ENCODE measurements at places on chromosomes 3 and 15.

GRCh38 chr3:147119989-147120388 is 286.4 kb downstream of the ZIC4 start:
- no peak for DNase-seq

- DNase-seq, result no peak
Measured at GRCh38 chr15:88835119-88835518, 31.9 kb downstream of the ACAN start.

DNA sequence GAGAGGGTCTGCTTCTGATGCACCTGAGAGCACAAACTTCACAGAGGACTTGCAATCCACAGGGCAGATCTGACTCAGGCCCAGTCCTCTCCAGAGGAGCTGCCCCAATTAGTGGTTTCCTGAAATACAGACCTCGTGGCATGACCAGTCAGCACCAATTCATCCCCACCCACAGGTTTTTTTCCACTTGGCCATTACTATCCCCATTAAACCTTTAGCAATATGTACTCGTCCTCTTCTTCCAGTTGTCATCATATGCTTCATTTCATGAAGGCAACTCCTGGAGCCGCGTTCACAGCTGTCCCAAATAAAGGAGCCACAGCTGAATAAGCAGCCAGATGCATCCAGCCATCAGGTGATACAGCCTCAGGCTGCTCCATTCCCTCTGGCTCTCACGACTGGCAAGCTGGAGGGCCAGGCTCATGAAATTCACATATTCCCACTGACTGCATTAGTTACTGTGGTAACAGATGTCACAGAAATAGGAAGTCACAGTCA is 163.1 kb downstream of the FMN1 start:
- DNase-seq, result no peak

- DNase-seq, result no peak
Measured at GRCh38 chr15:30872341-30872748, 31.4 kb upstream of the FAN1 start.

- DNase-seq, result no peak
Measured at GRCh38 chr3:23567917-23568316, 237.8 kb upstream of the UBE2E1 start.

- no peak for DNase-seq
Measured at GRCh38 chr15:73821181-73821580, 52.2 kb upstream of the TBC1D21 start.

DNA sequence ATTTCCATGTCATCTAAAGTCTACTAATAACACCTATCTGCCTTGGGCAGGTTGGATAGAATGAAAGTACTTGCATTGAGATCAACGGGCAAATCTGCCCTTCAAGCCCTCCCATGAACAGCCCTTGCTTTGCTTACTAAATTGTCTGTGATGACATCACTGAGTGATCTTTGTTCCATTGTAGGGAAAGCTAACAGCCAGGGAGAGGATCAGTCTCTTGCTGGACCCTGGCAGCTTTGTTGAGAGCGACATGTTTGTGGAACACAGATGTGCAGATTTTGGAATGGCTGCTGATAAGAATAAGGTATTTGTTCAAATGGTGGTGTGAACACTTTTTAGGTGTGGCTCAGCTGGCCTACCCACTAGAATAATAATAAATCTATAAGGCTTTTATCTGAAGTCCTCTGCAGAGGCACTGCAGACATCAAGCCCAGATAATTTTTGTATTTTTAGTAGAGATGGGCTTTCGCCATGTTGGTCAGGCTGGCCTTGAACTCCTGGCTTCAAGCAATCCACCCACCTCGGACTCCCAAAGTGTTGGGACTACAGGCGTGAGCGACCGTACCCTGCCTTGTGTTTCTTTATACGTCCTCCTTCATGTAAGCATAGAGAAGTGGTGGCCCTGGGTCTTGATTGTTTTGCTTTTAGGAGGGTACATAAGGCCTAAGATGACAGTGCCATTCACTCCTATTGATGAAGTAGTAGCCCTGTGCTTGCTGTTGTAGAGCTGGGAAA is 5.7 kb downstream of the PCCB start:
- DNase-seq, result no peak

- no peak for DNase-seq
Measured at GRCh38 chr3:69433969-69434325, 48.1 kb upstream of the FRMD4B start.

DNA sequence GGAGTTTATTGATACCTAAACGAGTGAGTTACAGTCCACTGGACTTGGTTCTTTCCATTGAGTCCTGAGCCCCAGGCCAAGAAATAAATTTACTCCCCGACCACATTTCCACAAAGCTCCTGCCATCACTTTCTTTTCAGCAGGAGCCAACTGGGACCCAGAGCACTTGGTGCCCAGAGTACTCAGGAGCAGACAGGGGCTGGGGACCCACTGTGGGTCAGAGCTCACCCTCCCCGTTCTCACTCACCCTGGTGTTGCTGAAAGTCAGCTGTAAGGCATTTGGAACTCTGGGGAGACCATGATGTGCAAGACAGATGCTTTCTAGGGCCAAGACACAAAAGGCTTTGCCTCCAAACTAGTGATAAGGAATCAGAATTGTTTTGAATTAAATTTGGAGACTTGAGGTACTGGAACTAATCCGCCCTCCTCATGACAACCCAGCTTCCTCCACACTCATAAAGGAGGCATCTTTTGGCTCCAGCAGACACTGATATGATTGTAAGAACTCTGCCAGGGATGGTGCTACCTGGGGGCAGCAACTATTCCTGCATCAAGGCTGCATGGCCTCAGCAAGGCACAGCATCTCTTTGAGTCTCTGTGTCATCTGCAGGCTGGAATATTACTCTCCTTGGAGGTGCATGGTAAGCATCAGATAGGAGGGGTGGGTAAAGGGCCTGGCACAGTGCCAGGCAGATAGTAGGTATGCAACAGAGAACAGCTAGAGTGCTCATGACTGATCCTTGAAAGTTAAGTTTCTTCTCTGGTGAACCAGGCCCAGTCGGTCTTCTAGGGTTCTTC is 7.3 kb upstream of the CAMK1 start:
- DNase-seq, result no peak

DNA sequence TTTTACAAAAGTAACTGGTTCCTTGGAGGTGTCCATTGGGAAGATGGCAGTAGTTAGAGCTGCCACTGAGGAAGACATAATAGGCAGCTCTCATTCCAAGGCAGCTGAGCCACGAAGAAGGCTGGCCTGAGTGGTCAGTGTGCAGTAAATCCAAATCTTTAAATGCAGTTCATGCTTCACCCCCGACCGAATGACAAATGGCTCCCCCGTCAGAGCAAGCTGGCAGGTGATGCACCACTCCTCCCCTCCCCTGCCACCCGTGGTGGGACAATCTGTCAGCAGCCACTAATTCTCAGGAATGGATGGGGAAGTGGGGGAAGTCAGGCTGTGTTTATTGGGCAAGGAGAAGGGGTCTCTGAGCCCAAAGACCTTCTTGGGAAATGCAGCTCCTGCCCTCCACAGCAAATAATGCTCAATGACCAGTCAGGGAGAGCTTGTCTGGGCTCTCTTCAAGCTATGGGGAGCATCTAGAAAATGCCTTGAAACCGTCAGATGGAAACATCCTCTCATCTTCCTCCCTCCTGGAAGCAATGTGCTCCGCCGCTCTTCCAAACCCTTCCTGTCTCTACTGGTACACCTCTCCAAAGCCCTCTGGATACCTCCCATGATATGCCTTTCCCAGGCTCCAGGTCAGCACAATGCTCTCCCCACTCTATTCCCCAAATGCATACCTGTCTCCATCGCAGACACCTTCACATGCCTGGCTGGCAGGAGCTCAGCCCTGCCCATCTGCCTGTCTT is 65.4 kb downstream of the LIPC start:
- DNase-seq, result no peak

DNA sequence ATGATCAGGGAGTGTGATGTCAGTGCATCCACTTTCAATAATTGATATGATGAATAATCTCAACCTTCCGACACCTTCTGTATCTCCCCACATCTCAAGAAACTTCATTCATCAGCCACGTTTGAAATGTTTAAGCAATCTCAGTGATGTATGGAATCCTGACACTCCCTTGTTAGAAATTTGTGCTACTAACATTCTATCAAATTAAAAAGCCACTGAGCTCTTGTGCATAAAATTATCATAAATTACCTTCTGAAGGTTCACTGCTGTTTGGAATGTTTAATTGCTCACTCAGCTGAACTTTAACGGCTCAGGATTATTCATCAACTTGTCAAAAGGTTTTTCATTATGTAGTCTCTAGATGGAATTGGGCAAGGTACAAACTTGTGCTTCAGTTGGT is 108.4 kb upstream of the DPH6 start:
- no peak for DNase-seq

DNA sequence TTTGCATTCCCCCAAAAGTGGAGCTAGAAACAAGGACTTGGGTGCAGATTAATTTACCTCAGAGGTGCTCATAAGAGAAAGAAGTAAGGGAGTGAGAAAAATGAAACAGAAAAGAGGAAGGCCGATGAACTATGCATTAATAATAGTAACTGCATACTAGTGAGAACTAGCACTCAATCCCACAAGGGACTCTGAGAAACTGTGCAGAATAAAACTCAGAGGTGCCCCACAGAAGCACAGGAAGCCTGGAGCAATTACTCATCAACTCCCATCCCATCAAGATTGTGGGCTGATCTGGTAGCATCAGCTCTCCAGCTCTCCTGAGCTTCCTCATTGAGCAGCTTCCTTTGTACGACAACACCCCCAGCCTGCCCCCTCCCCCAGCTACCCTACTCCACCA is 50.8 kb downstream of the CLDN18 start:
- no peak for DNase-seq

DNA sequence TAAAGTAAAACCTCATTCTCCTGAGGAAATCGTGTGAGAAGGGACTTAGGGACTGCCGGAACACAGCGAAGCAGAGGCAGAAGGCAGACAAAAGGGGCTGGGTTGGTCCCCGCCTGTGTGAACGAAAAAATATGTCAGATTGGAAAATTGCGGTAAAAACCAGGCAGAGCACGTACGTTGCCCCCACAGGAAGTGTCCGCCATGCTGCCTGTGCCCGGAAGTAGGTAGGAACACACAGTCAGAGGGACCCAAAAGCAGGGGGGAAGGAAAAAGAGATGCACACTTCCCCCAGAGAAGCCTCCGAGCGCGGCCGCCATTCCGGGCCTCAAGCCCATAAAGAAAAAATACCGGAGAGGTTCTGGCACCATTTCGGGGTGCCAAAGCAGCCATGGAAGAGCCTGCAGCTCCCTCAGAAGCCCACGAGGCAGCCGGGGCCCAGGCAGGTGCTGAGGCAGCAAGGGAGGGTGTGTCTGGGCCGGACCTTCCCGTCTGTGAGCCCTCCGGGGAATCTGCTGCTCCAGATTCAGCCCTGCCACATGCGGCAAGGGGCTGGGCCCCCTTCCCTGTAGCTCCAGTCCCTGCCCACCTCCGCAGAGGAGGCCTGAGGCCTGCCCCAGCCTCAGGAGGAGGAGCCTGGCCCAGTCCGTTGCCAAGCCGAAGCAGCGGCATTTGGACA is at the start of gene MKRN3:
TSS of gene MKRN3 (plus strand) at position 280 of the 676 bp plus-strand sequence. CDS start at position 389, 109 bp downstream.
- peak; percentile 91 for DNase-seq

DNA sequence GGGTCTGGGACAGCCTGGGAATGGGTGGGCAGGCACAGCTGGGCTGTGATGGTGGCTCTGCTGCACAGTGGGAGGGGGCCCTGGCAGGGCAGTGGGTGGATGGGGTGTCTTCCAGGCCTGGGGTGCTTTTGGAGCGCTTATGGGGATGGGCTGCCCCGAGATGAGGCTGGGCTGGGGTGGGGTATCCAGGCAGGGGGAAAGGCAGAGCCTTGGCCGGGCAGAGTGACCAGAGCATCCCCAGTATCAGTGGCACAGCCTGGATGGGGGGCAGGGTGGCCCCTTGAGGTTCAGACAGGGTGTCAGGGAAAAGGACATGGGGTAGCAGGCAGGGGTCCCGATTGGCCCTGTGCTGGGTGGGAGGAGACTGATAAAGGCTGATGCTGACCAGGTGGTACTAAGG is 26.6 kb downstream of the HDAC11 start:
- no peak for DNase-seq

DNA sequence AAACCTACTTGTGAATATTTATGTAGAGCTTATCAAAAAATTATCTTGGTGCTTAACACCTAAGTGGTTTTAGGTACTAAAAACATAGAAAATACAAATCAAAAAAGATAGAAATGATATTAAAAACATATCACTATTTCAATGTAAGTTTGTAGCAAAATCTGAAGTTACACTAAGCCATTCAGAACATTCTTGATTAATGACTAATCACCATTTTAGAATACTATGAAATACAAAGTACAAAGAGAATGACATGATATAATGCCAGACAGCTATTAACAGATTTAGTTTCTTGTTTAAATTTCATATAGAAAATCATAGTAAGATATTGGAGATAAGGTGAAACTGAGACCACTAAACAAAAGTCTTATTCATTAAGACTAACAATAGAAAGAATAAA is 169.7 kb upstream of the AGTR1 start:
- no peak for DNase-seq

GRCh38 chr15:101066501-101067408 is 147.6 kb downstream of the LRRK1 start:
- no peak for DNase-seq

DNA sequence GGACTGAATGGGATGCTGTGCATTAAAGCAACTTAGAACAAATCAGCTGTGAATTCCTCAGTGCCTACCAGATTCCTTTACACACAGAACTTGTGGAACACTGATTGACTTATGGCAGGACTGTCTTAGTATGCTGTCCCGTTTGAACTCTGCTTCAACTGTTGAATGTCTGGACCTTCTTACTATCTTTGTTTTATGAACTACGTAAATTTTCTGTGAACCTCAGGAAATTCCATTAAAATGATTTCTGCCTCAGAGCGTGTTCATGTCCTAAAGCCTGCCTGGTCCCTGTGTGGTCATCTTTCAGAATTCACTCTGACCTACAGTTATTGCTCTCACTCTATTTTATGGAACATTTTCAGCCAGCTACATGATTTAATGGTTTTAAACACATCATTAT is 29.4 kb upstream of the FBN1 start:
- no peak for DNase-seq

DNA sequence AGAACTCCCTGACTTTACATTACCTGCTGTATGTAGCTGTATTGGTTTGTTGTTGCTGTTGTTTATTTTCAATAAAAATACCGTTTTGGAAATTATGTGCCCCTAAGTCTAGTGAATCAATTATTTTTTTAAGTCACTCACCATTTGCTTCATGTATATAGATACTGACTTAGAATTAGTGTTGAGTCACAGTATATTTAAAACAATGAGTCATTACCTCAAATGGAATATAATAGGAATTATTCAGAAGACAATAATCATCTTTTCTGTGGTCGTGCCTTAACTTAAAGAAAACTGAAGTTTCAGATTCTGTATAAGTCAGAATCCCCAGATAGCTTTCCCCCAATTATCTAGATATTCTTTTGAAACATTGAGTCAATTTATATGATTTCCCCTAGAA is 21.0 kb upstream of the ALDH1A2 start:
- DNase-seq, result no peak

- no peak for DNase-seq
Measured at GRCh38 chr3:95453242-95453641, 1361.2 kb upstream of the EPHA6 start.

DNA sequence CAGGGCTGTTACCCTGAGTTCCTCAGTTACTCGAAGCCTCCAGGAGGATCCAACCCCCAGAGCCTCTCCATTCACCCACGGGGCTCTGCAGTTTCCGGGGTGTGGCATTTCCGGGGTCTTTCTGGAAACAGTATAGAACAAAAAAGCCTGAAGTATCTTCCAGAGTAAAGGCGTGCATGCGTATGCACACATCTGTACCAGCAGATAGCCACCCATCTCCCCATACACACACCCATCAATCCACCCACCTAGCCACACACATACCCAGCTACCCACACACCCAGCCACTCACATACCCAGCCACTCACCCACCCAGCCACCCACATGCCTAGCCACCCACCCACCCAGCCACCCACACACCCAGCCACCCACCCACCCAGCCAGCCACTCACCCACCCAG is 2.9 kb upstream of the DNAJB8 start:
- no peak for DNase-seq
